HCT116 (cell line): ENCODE measurements at places on chromosomes 2 and 18.

DNA sequence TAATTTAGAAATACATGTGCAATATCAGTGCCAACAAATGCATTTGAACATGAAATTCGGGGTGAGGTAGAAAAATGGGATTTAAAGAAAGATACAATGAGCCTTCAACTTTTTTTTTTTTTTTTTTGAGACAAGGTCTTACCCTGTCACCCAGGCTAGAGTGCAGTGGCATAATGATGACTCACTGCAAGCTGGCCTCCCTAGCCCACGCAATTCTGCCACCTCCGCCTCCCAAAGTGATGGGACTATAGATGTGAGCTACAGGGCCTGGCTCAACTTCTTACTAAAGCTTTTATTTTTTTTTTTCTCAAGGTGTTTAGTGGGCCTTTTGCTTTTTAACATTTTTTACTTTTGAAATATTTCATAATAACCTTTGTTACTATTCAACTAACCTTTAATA lies 365.6 kb downstream of the LRRTM4 start:
- no peak for DNase-seq

DNA sequence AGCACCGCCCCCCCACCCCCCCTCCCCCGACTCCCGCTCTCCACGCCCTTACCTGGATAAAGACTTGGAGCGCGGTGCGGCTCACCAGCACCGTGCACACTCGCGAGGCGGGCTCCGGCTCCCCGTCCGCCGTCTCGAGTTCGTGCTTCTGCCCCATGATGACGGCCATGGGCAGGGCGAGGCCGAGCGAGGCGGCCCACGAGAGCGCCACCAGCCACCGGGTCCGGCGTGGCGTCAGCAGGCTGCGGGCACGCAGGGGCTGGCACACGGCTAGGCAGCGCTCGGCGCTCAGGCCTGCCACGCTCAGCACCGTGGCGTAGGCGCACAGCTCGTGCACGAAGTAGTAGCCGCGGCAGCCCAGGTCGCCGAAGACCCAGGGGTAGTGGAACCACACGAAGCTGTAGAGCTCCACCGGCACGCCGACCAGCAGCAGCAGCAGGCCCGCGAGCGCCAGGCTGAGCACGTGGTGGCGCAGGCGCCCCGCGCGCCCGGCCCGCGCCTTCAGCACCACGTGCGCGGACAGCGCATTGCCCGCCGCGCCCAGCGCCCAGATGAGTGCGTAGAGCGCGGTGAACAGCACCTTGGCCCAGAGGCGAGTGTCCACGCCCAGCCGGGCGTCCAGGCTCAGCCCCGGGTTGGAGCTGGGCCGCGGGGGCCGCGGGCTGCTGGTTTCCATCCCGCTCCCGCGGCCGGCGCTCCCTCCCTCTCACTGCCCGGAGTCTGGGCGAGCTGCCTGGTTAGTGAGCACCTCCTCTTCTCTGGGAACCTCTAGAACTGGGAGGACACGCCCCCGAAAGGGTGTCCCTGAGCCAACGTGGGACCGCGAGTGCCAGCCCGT lies at the start of gene NTSR2:
NTSR2 (minus strand) TSS at position 742 of the 838 bp plus-strand sequence; CDS start at position 676, 66 bp downstream.
- DNase-seq, result no peak

DNA sequence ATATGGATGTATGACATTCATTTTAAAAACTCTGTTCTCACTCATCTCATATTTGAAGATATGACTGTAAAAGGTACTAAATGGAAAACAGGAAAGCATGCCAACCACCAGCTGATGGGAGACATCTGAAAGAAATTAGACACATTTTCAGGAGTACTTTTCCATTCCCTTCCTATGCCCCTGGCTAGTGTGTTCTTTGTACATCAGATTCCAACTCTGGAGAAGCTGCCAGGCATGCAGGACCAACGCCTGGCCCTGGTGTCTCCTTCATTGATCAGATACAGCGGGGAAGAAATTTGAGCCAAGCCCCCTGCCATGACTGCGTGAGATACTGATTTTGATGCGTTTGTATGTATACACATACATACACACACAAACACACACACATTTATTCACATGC lies 599.0 kb upstream of the SYT4 start:
- DNase-seq, result no peak

DNA sequence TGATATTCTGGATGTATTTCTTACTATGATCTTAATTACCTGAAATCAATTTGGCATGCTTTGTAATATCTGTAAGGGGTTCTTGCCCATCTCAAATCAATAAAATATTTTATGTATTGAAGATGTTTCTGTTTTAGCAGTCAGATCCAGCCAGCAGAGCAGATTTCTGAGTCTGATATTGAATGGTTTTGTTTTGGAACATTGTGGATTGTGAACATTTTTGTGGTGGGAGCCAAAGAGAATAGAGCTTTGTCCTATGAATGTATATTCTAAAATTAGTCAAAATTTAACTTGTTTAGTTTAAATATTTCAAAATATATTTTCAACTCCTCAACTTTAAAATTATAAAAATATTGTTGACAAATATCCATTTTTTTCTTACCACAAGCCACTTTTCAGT lies 197.0 kb downstream of the UBE2E3 start:
- DNase-seq, result no peak

- DNase-seq, result no peak
Observed at GRCh38 chr18:48787203-48788151, 163.3 kb downstream of the SMAD7 start.

GRCh38 chr18:4433717-4434116 lies 21.4 kb downstream of the DLGAP1 start:
- DNase-seq, result no peak

GRCh38 chr2:48483506-48483905 lies 46.4 kb upstream of the STON1 start:
- no peak for DNase-seq

DNA sequence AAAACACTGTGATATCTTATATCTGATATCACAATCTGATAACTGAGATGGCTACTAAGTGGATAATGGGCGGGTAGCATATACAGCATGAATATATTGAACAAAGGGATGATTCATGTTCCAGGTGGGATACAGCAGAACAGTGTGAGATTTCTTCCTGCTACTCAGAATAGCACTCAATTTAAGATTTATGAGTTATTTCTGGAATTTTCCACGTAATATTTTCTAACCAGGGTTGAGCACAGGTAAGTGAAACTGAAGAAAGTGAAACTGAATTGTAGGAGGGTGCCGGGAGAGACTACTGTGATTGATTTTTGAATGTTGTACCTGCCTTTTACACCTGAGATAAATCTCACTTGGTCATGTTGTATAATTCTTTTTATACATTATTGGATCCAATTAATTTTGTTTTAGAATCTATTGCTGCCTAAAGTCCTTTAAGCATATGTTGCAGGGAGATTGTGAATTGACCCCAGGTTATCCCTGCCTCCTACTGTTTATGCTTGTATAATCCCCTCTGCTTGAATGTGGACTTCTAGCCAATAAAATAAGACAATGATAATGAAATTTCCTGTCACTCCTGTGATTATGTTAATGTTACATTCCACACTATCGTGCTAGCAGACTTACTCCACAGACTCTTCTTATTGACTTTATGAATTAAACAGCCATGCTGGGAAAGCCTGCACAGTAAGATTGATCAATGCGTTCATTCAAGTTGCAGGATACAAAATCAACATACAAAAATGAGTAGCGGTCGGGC lies 67.6 kb upstream of the RBBP8 start:
- no peak for DNase-seq

DNA sequence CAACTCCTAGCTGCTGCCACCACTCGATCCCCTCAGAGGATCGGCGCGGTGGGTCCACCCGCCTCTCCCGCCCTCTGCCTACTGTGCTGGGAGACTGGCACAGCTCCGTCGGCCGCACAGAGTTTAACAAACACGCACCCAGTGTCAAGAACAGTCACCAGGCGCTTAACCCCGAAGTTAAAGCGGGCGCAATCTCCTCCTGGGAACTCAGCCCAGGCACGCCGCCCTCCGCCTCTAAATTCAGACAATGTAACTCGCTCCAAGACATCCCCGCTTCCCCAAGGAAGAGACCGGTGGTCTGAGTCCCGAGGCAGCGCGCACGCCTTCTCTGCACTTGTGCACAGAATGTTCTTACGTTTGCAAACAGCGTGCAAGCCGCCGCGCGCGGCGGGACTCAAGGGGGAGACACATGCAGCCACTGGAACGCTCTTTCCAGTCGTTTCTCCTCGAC lies 533 bp downstream of the CXCR4 start:
- DNase-seq, result no peak

DNA sequence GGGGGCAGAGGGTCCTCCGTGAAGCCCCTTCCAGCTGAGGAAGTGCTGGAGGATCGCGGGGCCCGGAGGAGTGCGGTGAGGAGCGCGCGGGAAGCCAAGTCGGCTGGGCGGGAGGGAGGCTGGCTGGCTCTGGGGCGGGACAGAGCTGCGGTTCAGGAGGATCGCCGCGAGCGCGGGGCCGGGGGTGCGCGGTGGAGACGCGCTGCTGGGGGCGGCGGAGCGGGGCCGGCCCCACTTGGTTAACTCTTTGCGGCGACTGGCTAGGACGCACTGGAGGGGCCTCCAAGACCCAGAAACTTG lies 464 bp downstream of the CYBRD1 start:
- DNase-seq, result no peak

GRCh38 chr2:20436716-20437470 lies 10.0 kb upstream of the RHOB start:
- DNase-seq, result no peak

GRCh38 chr2:102872388-102872787 lies 110.6 kb downstream of the TMEM182 start:
- DNase-seq, result peak; percentile 4

DNA sequence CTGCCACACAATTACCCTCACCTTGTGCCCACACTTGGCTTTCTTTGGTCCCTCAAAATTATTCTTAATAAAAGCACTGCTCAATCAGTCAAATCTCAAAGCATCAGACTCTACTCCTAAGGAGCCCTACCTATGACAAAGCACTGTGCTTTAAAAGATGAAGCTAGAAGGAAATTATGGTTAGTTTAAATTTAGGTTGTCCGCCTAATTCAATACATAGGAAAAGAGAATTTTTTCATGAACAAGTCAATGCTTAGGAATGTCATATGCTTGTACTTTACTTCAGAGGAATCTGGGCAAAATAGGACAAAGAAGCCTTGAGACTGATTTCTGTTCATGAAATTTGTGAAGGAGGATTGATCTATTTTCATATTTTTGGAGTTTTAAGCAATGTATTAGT lies 726.4 kb upstream of the CDH2 start:
- DNase-seq, result no peak

- DNase-seq, result no peak
Observed at GRCh38 chr2:157827377-157827776, 48.8 kb downstream of the ACVR1 start.

GRCh38 chr18:13915995-13916431 lies 677 bp upstream of the MC2R start:
- no peak for DNase-seq
